ENCODE measurements at places on chromosomes 2 and 18. TPM values are rescaled to one million over a fixed set of nuclear protein-coding genes. Genes with fewer than 3 reads are reported as not detected.

DNA sequence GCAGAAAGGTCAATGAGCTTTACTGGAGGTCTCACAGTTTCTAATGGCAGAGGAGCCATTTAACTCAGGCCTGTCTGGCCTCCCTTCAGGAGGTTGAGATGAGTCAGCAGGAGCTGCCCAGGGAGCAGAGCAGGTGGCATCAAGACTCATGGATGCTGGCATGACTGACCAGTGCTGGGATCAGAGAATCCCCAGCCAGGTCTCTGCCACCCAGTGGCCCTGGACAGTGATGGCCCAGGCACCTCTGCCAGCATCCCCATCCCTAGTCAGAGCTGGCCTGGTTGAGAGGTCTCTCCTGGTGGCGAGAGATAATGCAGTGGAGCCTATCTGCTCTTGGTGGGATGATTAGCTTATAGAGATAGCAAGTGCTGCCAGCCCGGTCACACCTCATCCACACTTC is 43.1 kb downstream of the GYPC start:
- no peak overlapping the region for H3K27ac ChIP-seq
- no peaks in the 10 kb centered on the region for H3K4me1 ChIP-seq
- no peak overlapping the region for H3K4me3 ChIP-seq
- DNase-seq, result no peak
- H3K27me3 ChIP-seq, result no peaks in the 10 kb centered on the region
- H3K36me3 ChIP-seq, result peaks cover 3% of the 10 kb centered on the region

- peaks cover 86% of the 10 kb centered on the region for H3K4me1 ChIP-seq
- no peaks in the 10 kb centered on the region for H3K27me3 ChIP-seq
- H3K4me3 ChIP-seq, result no peak overlapping the region
- DNase-seq, result peak; percentile 80
- H3K36me3 ChIP-seq, result no peaks in the 10 kb centered on the region
- peak overlapping the region; percentile 92 for H3K27ac ChIP-seq
These were observed 13.1 kb upstream of the GPR17 start for GRCh38 chr2:127632592-127633489.

- H3K27me3 ChIP-seq, result no peaks in the 10 kb centered on the region
- H3K4me3 ChIP-seq, result peak overlapping the region; percentile 34
- DNase-seq, result peak; percentile 58
- H3K36me3 ChIP-seq, result no peaks in the 10 kb centered on the region
- H3K4me1 ChIP-seq, result peaks cover 42% of the 10 kb centered on the region
- H3K27ac ChIP-seq, result peak overlapping the region; percentile 64
These were observed 83.7 kb downstream of the LPIN1 start for GRCh38 chr2:11829947-11830707.

GRCh38 chr2:219155054-219155644 is 5.5 kb downstream of the NHEJ1 start:
- peaks cover 9% of the 10 kb centered on the region for H3K4me1 ChIP-seq
- DNase-seq, result peak; percentile 74
- no peak overlapping the region for H3K27ac ChIP-seq
- no peaks in the 10 kb centered on the region for H3K27me3 ChIP-seq
- H3K36me3 ChIP-seq, result peaks cover 35% of the 10 kb centered on the region
- no peak overlapping the region for H3K4me3 ChIP-seq

GRCh38 chr2:4972472-4972871 is 719.7 kb upstream of the SOX11 start:
- H3K27me3 ChIP-seq, result no peaks in the 10 kb centered on the region
- DNase-seq, result no peak
- no peaks in the 10 kb centered on the region for H3K36me3 ChIP-seq

- H3K4me1 ChIP-seq, result peaks cover 12% of the 10 kb centered on the region
- H3K27me3 ChIP-seq, result no peaks in the 10 kb centered on the region
- H3K36me3 ChIP-seq, result no peaks in the 10 kb centered on the region
- no peak overlapping the region for H3K27ac ChIP-seq
These were observed 53.4 kb downstream of the THADA start for GRCh38 chr2:43542285-43542933.

- no peak for DNase-seq
- H3K27ac ChIP-seq, result no peak overlapping the region
- H3K4me1 ChIP-seq, result peaks cover 6% of the 10 kb centered on the region
- no peaks in the 10 kb centered on the region for H3K36me3 ChIP-seq
- no peaks in the 10 kb centered on the region for H3K27me3 ChIP-seq
These were observed 250.8 kb upstream of the PXDN start for GRCh38 chr2:1995081-1995480.

The OTOS gene
- total RNA-seq, result not detected

The LDAH gene
- total RNA-seq, result 31.3 TPM

Measured in B cell (primary cell).